ENCODE measurements at places on chromosomes 7 and 10.

- no peaks in the 10 kb centered on the region for H3K36me3 ChIP-seq
- no peak overlapping the region for H3K27ac ChIP-seq
- H3K27me3 ChIP-seq = no peaks in the 10 kb centered on the region
- no peaks in the 10 kb centered on the region for H3K4me1 ChIP-seq
- H3K4me3 ChIP-seq = no peak overlapping the region
- DNase-seq = no peak
Measured at GRCh38 chr7:158469396-158470051, 118.1 kb downstream of the PTPRN2 start.

DNA sequence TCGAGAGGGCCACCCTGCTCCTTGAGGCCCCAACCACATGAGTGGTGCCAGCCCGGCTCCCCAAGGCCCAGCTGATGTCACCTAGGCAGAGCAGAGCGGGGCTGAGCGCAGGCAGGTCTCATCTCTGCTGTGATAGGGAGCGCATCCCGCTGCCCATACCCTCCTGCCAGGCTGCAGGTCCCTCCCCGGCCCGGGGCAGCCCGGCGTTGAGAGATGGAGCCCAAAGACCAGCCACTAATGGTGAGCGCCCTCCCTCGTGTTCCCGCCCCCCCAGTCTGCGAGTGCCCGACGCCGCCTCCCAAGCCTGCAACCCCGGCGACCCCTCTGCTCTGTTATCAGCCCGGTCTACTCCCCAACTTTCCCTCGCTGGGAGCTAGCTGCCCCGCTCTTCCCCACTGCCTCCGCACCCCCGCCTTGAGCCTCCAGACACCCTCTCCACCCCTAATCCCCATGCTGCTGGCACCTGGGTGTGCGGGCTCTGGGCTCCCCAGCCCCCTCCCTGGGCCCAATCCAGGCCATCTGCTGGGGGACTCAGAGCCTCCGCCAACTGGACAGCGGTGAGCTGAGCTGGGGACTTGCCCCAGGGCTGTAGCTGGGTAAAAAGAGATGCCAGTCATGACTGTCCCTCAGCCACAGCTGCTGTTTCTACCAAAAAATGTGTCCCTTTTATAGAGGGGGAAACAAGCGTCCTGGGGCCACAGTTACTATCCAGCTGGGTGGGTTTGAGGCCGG is 19.7 kb upstream of the CHST12 start:
- peaks cover 8% of the 10 kb centered on the region for H3K36me3 ChIP-seq
- H3K4me3 ChIP-seq = no peak overlapping the region
- H3K27me3 ChIP-seq = no peaks in the 10 kb centered on the region
- no peaks in the 10 kb centered on the region for H3K4me1 ChIP-seq
- H3K27ac ChIP-seq = no peak overlapping the region
- no peak for DNase-seq

GRCh38 chr7:30038196-30038980 is 10.2 kb downstream of the PLEKHA8 start:
- H3K4me1 ChIP-seq = peaks cover 12% of the 10 kb centered on the region
- no peak overlapping the region for H3K4me3 ChIP-seq
- H3K27ac ChIP-seq = no peak overlapping the region
- H3K36me3 ChIP-seq = peaks cover 12% of the 10 kb centered on the region
- no peaks in the 10 kb centered on the region for H3K27me3 ChIP-seq

DNA sequence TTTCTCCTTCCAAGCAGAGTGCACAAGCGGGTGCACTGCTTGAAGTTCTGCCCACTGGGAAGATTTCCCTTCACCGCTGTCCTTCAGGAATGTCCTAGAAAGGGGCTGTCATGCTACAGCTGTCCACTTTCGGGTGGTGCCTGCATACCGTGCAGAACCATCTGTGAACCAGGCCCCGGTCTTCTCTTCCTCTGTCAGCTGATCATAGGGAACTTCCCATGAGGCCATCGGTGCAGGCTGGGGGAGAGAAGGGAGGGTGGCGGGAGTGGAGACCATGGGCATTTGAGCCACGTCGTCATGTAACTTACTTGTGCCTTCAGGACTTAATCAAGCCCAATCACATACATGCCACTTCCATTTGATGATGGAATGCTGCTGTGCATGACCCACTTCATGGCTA is 111.6 kb downstream of the NKX6-2 start:
- H3K4me1 ChIP-seq = no peaks in the 10 kb centered on the region
- no peaks in the 10 kb centered on the region for H3K36me3 ChIP-seq
- no peak overlapping the region for H3K4me3 ChIP-seq
- no peak overlapping the region for H3K27ac ChIP-seq
- no peak for DNase-seq
- no peaks in the 10 kb centered on the region for H3K27me3 ChIP-seq

DNA sequence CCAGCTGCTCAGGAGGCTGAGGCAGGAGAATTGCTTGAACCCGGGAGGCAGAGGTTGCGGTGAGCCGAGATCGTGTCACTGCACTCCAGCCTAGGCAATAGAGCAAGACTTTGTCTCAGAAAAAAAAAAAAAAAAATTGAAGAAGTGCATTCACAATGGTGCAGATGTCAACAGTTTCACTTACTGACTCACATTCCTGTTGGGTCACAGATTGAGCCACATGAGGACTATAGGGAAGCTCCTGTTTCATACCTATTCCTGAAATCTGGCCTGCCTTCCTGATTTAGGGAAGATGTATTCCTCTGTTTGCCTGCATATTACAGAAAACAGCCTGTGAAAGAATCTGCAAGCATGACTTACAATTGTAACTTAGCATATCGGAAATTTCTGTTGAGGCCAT is 78.2 kb downstream of the AKR1C4 start:
- H3K27ac ChIP-seq = no peak overlapping the region
- no peak overlapping the region for H3K4me3 ChIP-seq
- no peaks in the 10 kb centered on the region for H3K36me3 ChIP-seq
- no peaks in the 10 kb centered on the region for H3K4me1 ChIP-seq

- H3K27me3 ChIP-seq = no peaks in the 10 kb centered on the region
- H3K36me3 ChIP-seq = peaks cover 12% of the 10 kb centered on the region
- DNase-seq = peak; percentile 44
- H3K27ac ChIP-seq = peak overlapping the region; percentile 56
- peaks cover 36% of the 10 kb centered on the region for H3K4me1 ChIP-seq
- peak overlapping the region; percentile 98 for H3K4me3 ChIP-seq
Measured at GRCh38 chr10:133394801-133395221, 854 bp downstream of the MTG1 start.

GRCh38 chr10:109741712-109742111 is 181.6 kb downstream of the XPNPEP1 start:
- H3K4me1 ChIP-seq = no peaks in the 10 kb centered on the region
- H3K36me3 ChIP-seq = no peaks in the 10 kb centered on the region
- no peak overlapping the region for H3K27ac ChIP-seq
- H3K4me3 ChIP-seq = no peak overlapping the region
- no peak for DNase-seq

DNA sequence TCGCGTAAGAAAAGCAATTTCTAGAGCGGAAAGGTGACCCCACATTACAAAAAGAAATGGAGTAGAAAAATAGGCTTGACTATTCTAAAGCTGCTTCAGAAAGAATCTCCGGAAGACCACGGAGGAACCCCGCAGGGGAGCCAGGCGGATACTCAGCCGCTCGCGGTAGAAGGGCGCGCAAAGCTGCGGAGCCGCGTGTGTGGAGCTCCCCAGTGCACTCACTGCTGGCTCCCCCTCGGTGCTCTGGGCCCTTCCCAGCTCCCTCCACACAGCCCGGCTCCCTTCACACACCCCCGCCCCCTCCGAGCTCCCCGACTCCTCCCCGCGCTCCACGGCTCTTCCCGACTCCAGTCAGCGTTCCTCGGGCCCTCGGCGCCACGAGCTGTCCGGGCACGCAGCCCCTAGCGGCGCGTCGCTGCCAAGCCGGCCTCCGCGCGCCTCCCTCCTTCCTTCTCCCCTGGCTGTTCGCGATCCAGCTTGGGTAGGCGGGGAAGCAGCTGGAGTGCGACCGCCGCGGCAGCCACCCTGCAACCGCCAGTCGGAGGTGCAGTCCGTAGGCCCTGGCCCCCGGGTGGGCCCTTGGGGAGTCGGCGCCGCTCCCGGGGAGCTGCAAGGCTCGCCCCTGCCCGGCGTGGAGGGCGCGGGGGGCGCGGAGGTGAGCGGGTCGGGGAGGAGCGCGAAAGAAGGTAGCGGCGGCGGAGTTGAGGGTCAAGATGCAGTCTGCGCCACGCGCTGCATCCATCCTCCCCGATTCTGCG is at the start of gene STEAP2:
TSS of gene STEAP2 (plus strand) at position 350 of the 758 bp plus-strand sequence. CDS start 13,343 bp downstream, outside the sequence.
- H3K4me1 ChIP-seq = peaks cover 7% of the 10 kb centered on the region
- no peak within 1 kb of the TSS for H3K27ac ChIP-seq
- H3K27me3 ChIP-seq = no peaks in the 10 kb centered on the region

DNA sequence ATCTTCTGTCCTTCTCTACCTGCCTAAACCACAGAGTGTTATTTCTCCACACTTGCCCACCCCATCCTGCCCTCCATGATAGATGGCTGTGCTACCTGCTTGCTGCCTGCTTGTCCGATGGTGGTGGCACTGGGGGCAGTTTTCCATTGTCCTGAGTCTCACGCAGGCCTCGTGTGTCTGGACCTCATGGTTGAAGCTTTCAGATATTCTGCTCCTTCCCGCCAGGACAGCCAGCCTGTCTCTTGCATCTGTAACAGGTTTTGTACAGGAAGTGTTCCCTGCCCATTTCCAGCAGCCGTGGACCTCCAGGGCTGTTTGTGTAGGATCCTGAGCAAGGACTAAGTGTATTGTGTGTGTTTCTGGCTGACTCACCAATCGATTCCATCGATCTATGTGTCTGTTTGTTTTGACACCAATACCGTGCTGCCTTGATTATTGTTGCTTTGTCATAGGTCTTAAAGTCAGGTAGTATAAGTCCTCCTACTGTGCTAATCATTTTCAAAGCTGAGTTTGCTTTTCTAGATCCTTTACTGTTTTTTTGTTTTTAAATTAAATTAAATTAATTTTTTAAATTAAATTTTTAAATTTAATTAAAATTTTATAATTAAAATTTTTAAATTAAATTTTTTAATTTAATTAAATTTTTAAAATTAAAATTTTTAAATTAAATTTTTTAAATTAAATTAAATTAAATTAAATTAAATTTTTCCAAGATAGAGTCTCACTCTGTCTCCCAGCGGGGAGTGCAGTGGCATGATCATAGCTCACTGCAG is 8.5 kb downstream of the IL15RA start:
- H3K4me3 ChIP-seq = no peak overlapping the region
- H3K27ac ChIP-seq = no peak overlapping the region
- no peaks in the 10 kb centered on the region for H3K27me3 ChIP-seq

DNA sequence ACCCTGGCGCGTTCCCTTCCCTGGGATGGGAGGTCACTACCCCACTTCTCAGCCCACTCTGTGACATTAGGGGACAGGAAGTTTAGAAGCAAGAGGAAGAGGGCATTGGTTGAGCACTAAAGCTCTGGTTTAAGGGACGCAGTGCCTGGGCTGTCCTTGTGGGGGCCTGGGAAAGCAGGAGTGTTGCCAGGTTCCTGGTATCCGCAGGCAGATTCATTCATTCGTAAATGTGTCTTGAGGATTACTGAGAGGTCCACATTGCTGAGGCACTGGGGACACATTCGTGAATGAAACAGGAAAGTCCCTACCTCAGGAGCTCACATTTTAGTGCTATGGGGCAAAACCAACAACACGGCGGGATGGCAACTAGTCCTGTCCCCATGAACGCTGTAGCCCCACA is 69.4 kb downstream of the COL13A1 start:
- no peak overlapping the region for H3K4me3 ChIP-seq
- no peaks in the 10 kb centered on the region for H3K36me3 ChIP-seq
- DNase-seq = no peak
- no peaks in the 10 kb centered on the region for H3K27me3 ChIP-seq
- H3K27ac ChIP-seq = no peak overlapping the region

DNA sequence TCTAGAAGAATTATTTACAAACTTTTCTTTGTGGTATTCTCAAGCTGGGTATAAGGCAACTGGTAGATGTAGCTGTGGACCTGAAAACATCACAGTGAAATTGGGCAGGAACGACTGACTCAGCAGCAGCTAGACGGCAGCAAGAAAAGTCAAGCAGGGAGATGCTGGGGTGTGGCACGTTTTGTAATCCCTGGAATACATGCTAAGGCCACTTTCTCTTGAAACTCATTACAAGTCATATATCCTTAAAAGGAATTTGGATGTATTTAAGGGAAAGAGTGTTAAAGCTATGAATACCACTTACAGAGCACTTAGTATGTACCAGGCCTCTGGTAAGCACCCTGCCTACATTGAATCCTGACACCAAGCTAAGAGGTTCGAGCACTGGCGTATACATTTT is 17.4 kb downstream of the BEND7 start:
- H3K4me3 ChIP-seq = no peak overlapping the region
- no peak overlapping the region for H3K27ac ChIP-seq
- H3K4me1 ChIP-seq = no peaks in the 10 kb centered on the region
- no peaks in the 10 kb centered on the region for H3K27me3 ChIP-seq

DNA sequence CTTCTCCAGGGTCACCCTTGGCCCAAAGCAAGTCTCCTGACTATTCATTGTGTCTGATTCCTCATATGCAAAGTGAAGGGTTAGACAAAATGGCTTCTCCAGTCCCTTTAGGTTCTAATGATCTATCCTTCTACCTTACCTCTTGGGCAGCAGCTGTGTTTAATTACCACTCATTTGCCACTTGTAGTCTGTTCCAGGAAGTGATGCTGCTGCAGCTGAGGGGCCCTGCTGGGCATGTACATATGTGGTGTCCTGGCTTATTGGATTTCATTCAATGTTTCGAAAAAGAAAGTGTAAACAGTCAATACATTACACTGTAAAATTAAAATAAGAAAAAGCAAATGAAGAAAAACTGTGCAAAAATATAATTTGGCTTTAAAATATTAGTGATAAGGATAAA is 36.6 kb downstream of the SCIN start:
- no peaks in the 10 kb centered on the region for H3K27me3 ChIP-seq
- H3K27ac ChIP-seq = no peak overlapping the region
- no peak for DNase-seq
- H3K4me3 ChIP-seq = no peak overlapping the region

GRCh38 chr7:37071124-37071523 is 346.8 kb upstream of the AOAH start:
- no peaks in the 10 kb centered on the region for H3K4me1 ChIP-seq
- no peak overlapping the region for H3K27ac ChIP-seq
- H3K4me3 ChIP-seq = no peak overlapping the region
- no peak for DNase-seq
- H3K27me3 ChIP-seq = no peaks in the 10 kb centered on the region

- no peaks in the 10 kb centered on the region for H3K4me1 ChIP-seq
- no peak for DNase-seq
- no peak overlapping the region for H3K4me3 ChIP-seq
- H3K36me3 ChIP-seq = no peaks in the 10 kb centered on the region
- H3K27me3 ChIP-seq = no peaks in the 10 kb centered on the region
Measured at GRCh38 chr10:12839941-12840611, 161.4 kb downstream of the CCDC3 start.

- no peaks in the 10 kb centered on the region for H3K36me3 ChIP-seq
- H3K4me1 ChIP-seq = no peaks in the 10 kb centered on the region
- no peak for DNase-seq
Measured at GRCh38 chr7:93307131-93307660, 75.0 kb downstream of the VPS50 start.
